Mesenchymal stem cell (in vitro differentiated cells and primary cell): ENCODE measurements at places on chromosomes 1 and 21.

GRCh38 chr1:207077470-207078377 lies 10.9 kb upstream of the C4BPB start:
- no peak overlapping the region for H3K27ac ChIP-seq
- peaks cover 33% of the 10 kb centered on the region for H3K36me3 ChIP-seq
- no peaks in the 10 kb centered on the region for H3K4me1 ChIP-seq
- no peaks in the 10 kb centered on the region for H3K27me3 ChIP-seq
- H3K4me3 ChIP-seq, result no peak overlapping the region

DNA sequence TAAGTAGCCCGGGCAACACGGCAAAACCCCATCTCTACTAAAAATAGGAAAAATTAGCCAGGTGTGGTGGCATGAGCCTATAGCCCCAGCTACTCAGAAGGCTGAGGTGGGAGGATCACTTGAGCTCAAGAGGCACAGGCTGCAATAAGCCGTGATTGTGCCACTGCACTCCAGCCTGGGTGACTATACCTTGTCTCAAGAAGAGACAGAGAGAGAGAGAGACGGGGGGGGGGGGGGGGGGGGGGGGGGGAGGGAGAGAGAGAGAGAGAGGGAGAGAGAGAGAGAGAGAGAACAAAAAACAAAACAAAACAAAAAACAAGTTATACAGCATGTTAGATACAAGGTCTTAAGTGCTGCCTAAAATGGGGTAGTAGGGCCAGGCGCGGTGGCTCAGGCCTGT lies 77.8 kb upstream of the ZNF281 start:
- H3K36me3 ChIP-seq, result no peaks in the 10 kb centered on the region
- H3K4me1 ChIP-seq, result peaks cover 13% of the 10 kb centered on the region
- H3K4me3 ChIP-seq, result no peak overlapping the region
- no peak for DNase-seq
- no peaks in the 10 kb centered on the region for H3K27me3 ChIP-seq
- no peak overlapping the region for H3K27ac ChIP-seq

DNA sequence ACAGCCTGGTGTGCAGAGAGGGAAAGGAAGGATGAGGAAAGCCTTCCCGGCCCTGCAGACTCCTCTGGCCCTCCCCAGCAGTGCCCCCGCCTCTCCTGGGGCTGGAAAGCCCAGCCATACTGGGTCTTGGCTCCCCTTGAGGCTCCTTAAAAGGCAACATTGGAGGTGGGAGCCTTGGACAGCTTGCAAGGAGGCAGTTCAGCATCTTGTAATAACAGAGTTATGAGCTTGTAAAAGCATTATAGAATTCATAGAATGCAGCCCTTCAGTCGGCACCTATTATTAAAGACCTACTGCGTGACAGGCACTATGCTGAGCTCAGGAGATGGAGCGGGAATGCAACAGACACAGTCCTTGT lies 4.2 kb downstream of the TINAGL1 start:
- H3K4me1 ChIP-seq, result peaks cover 73% of the 10 kb centered on the region
- no peak for DNase-seq
- H3K36me3 ChIP-seq, result no peaks in the 10 kb centered on the region
- peaks cover 3% of the 10 kb centered on the region for H3K27me3 ChIP-seq

- H3K4me1 ChIP-seq, result no peaks in the 10 kb centered on the region
- H3K27ac ChIP-seq, result no peak overlapping the region
- H3K27me3 ChIP-seq, result no peaks in the 10 kb centered on the region
- H3K36me3 ChIP-seq, result no peaks in the 10 kb centered on the region
These were observed 284.9 kb downstream of the GRIK1 start for GRCh38 chr21:29654855-29655254.

DNA sequence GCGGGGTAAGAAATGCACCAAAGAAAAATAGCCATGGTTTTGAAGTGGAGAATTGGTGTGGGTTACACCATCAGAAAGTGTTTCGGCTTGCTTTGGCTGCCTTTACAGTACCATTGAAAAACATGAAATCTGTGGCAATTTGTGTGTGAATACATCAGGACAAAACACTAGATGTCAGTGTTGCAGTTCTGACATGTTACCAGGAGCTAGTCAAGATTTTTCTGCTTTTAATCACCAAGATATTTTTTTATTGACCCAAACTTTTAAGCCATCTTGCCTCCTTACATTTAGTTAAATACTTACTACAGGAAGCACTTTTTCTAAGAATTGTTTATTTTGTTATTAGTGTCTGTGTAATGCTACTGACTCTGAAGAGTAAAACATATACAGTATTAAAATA lies 14.3 kb downstream of the RRP15 start:
- H3K4me3 ChIP-seq, result no peak overlapping the region
- H3K27ac ChIP-seq, result no peak overlapping the region
- H3K36me3 ChIP-seq, result no peaks in the 10 kb centered on the region
- H3K4me1 ChIP-seq, result no peaks in the 10 kb centered on the region
